ENCODE measurements at places on chromosomes 1 and 21.

DNA sequence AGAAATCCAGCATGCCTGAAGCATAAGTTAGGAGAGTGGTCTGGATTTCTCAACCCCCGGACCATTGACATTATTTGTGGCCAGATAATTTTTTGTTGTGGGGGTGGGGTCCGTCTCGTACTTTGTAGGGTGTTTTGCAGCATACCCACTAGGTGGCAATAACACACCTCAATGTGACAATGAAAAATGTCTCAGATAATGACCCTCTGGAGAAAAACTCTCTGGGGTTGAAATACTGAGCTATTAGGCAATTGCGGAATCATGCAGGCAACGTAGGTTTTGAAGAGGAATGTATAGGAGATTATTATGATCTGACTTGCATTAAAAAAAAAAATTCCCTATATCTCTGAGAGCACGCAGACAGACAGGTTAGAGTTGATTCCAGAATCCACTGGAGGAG lies 25.3 kb upstream of the RRP15 start:
- peak; percentile 56 for DNase-seq

GRCh38 chr1:63981408-63981773 lies 207.6 kb downstream of the ROR1 start:
- DNase-seq: no peak

- DNase-seq: no peak
Observed at GRCh38 chr21:28696844-28697410, 295.8 kb downstream of the LTN1 start.

DNA sequence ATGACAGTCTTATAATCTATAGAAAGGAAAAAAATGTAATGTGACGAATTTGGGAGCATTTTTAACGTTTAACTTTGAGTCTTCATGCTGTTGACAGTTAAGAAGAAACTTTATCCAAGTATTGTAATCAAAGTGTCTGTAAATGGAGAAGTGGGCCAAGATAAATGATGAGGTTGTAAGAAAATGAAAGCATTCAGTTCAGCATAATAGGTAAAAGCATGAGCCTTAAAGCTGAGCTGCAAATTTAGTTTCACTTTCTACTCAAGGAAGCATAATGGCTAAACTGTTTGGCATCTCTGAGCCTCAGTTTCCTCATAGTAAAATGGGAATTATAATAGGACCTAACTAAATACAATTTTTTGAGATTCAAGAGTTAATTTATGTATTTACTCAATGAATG lies 1554.8 kb downstream of the KCNT2 start:
- no peak for DNase-seq

GRCh38 chr1:58363585-58363984 lies 182.9 kb downstream of the OMA1 start:
- DNase-seq: no peak

DNA sequence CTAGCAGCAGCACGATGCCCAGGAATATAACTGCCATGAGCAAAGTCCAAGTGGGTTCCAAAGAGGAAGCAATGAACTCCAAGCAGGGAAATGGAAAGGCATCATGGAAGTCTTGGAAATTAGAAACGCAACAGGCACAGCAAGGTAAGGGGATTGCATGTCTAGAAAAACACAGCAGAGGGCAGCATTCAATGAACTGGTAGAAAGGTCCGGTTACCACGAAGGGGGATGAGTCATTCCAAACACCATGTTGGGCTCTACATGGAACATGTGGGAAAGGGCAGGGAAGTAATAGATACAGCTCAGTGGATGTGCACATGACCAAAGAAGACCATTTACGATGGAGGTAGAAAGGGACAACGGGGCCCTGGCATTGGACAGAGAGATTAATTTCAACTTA lies 36.4 kb downstream of the RXRG start:
- peak; percentile 75 for DNase-seq
